ENCODE measurements at places on chromosomes 1 and 21.

DNA sequence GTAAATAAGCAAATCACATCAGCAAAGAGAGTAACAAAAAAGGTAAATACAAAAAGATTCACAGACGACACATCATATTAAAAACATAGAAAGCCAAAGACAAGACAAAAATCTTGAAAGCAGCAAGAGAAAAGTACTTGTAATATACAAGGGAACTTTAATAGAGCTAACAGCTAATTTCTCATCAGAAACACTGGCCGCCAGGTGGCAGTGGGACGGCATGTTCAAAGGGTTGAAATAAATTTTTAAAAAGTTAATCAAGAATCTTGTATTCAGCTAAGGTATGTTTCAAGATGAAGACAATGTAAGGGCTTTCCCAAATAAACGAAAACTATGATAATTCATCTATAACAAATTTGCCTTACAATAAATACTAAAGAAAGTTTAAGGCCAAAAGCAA lies 358.1 kb downstream of the LRRIQ3 start:
- DNase-seq: no peak

DNA sequence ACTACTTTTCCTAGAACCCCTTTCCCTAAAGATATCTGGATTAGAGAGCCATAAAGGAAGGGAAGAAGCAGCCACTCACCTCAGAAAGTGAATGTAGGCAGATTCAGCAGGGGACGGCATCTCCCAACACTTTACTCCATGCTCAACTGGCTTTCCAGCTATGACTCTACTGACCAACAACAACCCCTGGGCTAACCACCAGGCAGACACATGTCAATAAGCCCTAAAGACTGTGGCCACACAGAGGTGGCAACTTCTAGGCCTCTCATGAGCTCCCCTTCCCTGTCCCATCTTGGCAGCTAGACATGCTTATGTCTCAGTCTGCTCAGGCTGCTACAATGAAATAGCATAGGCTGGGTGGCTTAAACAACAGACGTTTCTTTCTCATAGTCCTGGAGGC lies 214.0 kb upstream of the ZP4 start:
- DNase-seq: no peak

GRCh38 chr1:173253046-173253445 lies 45.9 kb upstream of the TNFSF4 start:
- no peak for DNase-seq

GRCh38 chr1:225572422-225572821 lies 80.5 kb downstream of the ENAH start:
- DNase-seq: peak; percentile 31

GRCh38 chr1:156664046-156664766 lies 13.0 kb downstream of the NES start:
- DNase-seq: peak; percentile 75

- no peak for DNase-seq
Measured at GRCh38 chr1:111736548-111737215, 2.5 kb downstream of the INKA2 start.

GRCh38 chr1:158002022-158002630 lies 8.7 kb downstream of the KIRREL1 start:
- no peak for DNase-seq

- DNase-seq: no peak
Measured at GRCh38 chr21:37870221-37870620, 46.0 kb downstream of the KCNJ6 start.

- no peak for DNase-seq
Measured at GRCh38 chr1:24503870-24504523, 1.4 kb downstream of the RCAN3 start.

DNA sequence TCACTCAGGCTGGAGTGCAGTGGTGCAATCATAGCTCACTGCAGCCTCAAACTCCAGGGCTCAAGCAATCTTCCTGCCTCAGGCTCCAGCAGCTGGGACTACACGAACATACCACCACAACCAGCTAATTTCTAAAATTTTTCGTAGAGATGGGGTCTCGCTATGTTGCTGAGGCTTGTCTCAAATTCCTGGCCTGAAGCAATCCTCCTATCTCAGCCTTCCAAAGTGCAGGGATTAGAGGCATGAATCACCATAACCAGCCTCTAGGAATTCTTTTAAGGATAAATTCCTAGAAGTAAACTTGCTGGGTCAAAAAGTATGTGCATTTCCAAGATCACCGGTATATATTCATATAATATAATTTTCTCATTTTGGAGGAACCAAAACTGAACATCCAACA lies 17.6 kb upstream of the HUNK start:
- no peak for DNase-seq

- no peak for DNase-seq
Measured at GRCh38 chr1:20141001-20141400, 1.9 kb downstream of the PLA2G2F start.

DNA sequence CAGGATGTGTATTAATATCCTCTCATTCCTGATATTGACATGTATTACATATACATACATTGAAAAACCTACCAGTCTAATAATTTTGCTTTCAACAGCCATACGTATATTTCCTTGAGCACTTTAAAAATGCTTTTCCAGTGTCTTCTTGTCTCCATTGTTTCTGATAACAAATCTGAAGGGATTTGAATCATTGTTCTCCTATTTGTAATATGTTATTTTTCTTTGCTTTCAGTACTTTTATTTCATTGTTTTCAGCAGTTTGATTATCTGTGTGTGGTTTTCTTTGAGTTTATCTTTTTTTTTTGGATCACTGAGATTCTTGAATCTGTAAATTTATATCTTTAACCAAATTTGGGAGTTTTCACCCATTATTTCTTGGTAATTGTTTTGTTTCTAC lies 65.3 kb downstream of the RABGAP1L start:
- DNase-seq: no peak

GRCh38 chr1:20339811-20340457 lies 49.3 kb downstream of the VWA5B1 start:
- DNase-seq: no peak

DNA sequence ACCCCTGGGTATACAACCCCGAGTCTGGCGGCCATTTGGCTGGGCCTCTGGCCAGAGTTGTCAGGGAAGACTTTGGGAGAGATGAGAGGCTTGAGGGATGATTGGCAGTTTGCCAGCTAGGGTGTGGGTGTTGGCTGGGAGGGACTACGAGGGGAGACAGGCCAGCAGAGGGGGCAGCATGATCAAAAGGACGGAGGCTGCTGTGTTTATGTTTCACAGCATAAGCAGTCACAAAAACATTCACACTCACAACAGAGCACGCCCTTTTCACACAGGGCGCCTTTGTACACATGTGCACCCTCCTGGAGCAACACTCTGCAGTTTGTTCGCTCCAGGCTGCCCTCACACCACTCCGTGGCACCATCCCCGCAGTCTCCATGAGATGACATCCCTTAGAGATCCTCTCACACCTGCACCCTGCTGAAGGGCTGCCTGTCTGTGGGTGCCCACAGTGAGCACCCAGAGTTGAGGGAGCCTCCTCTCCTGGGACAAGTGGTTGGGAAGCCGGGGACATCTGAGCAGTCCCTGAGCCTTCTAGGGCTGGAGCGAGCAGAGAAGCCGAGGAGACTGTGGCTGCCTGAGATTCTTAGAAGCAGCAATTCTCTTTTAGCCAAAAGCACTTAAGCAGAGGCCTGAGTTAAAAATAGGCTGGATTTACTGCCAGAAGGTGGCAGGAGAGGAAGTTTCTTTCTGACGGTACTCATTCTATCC lies 15.4 kb downstream of the EFNA3 start:
- DNase-seq: peak; percentile 67

GRCh38 chr1:61638296-61638695 lies 86.6 kb downstream of the TM2D1 start:
- no peak for DNase-seq

- DNase-seq: no peak
Measured at GRCh38 chr1:206935491-206936067, 10.7 kb downstream of the PIGR start.

DNA sequence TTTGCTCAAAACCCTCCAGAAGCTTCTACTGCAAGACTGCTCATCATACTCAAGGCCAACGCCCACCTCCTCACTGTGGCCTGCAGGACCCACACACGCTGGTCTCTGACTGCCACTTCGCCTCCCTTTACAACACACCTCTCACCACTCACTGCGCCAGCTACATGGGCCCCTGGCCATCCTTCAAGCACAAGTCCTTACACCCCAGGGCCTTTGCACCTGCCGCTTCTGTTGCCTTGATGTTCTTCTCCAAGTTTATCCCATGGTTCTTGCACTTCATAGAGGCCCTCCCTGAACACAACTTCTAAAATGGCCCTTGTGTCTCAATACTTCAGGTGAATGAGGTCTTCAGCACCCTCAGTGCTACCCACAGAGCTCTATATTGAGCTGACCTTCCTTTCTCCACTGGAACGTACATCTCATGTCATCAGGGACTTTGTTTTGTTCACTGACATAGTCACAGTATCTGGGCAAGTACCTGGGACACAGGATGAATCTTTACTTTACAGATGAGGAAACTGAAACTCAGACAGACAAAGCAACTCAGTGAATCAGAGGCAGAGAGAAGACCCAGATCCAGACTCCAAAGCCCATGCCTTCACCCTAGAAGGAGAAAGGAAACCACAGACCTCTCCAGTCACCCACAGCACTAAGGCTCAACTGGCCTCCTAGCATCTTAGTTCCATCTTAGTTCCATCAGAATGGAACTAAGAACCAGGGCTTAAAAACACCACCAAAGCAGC lies 34.7 kb upstream of the CLSTN1 start:
- DNase-seq: no peak

GRCh38 chr1:205700865-205701401 lies 20.6 kb upstream of the SLC45A3 start:
- no peak for DNase-seq

DNA sequence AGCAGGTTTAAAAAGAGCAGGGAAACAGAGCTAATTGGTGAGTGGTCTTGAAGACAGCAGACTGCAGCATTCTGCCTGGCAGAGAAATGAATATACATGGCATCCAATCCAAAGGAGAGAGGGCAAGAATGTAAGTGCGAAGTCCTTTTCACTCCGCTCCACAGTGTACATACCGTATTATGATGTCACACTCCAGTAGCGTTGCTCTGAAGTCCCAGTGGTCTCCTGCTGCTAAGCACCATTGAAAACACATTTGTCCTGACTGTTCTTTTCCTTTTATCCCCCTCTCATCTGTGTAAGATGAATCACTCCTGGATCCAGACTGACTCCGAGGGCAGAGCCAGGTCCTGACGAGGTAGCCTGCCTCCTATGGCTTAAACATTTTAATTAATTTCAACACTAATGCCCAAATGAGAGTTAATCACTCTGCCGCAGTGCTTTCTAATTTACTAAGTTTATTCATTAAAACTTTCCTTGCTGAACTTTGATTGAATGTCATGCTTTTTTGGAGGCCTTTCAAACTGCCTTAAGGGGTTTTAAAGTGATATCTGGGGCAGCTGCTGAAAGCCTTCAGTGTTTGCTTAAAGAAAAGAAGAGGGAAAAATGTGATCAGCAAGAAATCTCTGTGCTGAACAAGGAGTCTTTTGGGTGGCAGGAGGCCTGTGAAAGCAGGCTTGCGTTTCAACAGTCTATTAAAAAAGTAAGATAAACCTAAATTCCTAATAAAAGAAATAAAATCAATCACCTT lies 227.2 kb downstream of the ATG4C start:
- DNase-seq: no peak

DNA sequence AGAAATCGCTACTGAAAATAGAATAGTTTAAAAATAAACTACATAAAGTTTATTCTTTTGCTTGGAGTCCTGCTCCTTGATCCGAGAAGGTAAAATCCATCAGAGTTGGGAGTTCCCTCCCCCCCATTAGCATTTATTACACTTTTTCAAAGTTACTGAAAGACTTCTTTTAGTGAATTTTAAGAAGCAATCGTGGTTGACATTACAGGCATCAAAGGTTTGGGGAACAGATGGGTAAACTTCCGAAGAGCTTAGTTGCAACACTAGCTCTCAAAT lies 31.0 kb upstream of the NFIA start:
- no peak for DNase-seq

GRCh38 chr1:149937759-149938158 lies 1.1 kb upstream of the MTMR11 start:
- DNase-seq: no peak

- no peak for DNase-seq
Measured at GRCh38 chr1:209207126-209207700, 376.3 kb upstream of the CAMK1G start.

- no peak for DNase-seq
Measured at GRCh38 chr1:6008084-6008415, 15.8 kb upstream of the NPHP4 start.

- DNase-seq: no peak
Measured at GRCh38 chr1:239262538-239262937, 123.8 kb upstream of the CHRM3 start.

GRCh38 chr1:183593356-183593755 lies 3.1 kb upstream of the NCF2 start:
- DNase-seq: no peak

- DNase-seq: no peak
Measured at GRCh38 chr1:89274411-89274857, 1.8 kb upstream of the GBP5 start.

DNA sequence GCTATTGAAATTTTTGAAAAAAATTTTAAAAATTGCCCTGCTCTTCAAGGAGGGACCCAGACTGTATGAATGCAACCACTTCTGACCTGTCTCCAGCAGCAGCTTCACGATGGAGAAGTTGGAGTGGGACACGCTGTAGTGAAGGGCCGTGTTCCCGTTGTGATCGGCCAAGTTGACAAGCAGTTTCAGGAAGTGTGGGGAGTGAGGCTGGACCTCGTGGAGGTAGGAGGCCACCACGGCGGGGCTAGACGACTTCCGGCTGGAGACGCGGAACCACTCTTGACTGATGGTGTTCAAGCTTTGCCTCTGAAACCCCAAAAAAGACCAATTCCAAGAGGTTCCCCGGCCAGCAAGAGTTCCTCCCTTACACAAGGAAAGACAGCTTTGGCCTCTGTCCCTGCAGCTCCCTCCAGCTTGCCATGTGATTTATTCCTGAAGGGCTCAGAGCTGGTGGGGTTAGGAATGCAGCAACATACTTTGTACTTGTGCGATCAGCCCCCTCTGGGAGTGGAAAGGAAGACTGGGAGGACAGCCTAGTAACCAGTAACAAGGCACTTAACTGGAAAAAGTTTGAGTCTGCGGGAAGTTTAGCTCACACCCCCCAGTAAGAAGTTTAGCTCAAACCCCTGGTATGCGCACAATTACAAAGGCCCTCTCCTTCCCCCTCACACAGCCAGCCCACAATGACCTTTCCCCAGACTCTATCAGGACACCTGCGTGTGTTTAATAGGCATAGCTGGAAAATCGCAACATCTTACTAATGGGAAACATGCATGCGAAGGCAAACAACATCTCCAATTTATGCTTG lies 56.0 kb downstream of the KANK4 start:
- no peak for DNase-seq

GRCh38 chr1:187070076-187070475 lies 241.3 kb downstream of the PLA2G4A start:
- DNase-seq: peak; percentile 36

GRCh38 chr1:88595355-88596002 lies 88.6 kb upstream of the PKN2 start:
- DNase-seq: peak; percentile 22

Measured in A172 (cell line).